ENCODE measurements at places on chromosomes 7 and 10.

GRCh38 chr7:11846361-11846955, 14.5 kb upstream of the THSD7A start:
- DNase-seq, result no peak

DNA sequence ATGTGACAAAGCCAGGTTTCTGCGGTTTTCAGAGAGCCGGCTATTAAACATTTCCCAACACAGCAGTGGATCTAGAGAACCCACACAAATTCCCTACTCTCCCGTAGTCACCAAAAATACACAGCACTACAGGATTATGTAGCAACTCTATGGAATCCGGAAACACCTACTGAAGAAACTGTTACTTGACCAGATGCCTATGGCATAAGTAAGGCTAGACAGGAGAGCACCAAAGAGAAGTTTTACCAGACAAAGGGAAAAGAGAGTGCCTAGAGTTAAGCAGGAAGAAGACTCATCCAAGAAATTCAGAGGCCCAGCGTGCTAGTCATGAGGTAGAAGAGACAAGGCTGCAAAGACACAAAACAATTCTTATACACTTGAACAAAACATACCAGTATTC, 321.1 kb downstream of the PARD3 start:
- no peak for DNase-seq

- DNase-seq, result no peak
Measured at GRCh38 chr10:99292159-99292558, 37.0 kb upstream of the CNNM1 start.

DNA sequence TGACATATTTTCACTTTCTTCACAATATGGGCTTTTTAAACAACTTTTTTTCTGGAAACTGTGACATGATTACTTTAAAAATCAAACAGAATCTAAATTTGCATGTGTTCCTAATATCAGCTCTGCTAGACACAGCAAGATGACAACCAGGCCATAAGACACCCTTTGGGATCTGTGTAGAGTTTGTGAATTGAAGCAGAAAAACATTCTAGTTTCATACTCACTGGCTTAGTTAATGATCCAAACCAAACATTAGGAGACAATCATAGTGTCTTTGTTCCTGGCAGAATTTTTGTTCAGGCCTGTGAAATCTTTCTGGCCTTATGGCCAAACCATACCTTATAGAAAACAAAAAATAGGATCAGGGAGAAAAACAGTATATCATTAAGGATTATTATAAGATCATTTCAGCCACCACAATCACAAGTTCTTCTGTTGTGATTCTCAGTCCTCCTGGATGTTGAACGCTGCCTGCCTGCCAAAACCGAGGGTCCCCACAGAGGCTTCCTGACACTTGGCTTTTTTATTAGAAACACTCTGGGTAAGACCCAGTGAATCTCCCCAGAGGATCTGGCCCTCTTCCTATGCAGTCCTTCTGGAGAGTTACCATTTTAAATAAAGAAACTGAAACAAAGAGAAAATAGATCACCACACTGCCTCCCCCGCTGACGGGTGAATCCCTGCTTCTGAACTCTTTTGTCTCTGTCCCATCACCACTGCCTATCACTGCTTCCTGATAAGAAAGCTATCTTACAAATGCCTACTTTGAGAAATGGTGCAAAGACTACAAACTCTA, 79.2 kb upstream of the PPP1R3C start:
- DNase-seq, result no peak

- DNase-seq, result no peak
Measured at GRCh38 chr7:36598054-36598674, 126.1 kb downstream of the AOAH start.

GRCh38 chr7:80264769-80265495, 130.3 kb downstream of the GNAI1 start:
- no peak for DNase-seq

DNA sequence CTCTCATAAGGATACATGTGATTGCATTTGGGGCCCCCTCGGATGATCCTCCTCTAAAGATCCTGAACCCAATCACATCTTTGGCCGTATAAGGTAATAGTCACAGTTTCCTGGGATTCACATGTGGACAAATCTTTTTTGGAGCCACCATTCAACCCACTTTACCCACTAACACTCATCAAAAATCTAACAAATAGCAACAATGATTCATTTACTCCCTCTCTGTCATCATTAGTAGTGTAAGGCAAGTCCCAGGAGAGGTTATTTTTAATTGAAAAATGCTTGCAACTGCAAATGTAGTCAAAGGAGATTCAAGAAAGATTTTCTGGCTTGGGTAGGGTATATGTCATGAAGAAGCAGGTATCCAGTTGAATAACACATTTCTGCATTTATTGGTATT, 9.9 kb upstream of the SMKR1 start:
- DNase-seq, result no peak

DNA sequence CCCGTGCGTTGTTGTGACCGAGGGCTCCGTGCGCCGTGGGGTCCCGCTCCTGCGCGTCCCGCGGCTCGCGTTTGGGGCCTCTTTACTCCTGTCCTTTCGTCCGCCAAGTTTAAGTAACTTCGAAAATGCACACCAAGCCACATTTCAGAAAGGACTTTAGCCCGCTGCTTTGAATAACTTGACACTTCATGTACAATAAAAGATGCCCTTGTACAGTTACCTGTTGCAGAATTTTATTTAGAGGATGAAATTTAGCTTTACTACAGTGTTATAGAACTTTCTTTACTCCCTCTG, 459 bp downstream of the SUGCT start:
- no peak for DNase-seq

- no peak for DNase-seq
Measured at GRCh38 chr7:99752356-99752755, 17.4 kb upstream of the CYP3A7 start.

- no peak for DNase-seq
Measured at GRCh38 chr7:19161671-19162070, 16.4 kb upstream of the FERD3L start.

Data from stimulated activated CD4-positive, alpha-beta T cell treated with anti-CD3 and anti-CD28 coated beads, Interleukin-12 subunit alpha, Interleukin-12 subunit beta, amount 100 ng/mL, for 24 hours (primary cell).